Osteoblast (primary cell): ENCODE measurements at places on chromosomes 11 and 22. TPM values are rescaled to one million over a fixed set of nuclear protein-coding genes. Genes with fewer than 3 reads are reported as not detected.

DNA sequence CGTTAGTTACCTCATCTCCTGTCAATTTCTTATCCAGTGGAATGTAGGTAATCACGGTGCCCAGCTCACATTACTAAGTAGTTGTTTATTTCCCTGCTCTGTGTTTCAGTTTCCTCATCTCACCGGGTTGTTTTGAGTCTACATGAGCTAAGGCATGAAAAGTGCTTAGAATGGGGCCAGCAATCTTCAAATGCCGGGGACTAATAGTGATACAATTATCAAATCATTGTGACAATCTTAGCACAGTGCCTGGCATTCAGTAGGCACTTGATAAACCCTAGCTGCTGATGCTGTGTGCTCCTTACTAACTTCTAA, 53.3 kb upstream of the CD5 start:
- H3K36me3 ChIP-seq, result no peaks in the 10 kb centered on the region
- no peaks in the 10 kb centered on the region for H3K4me1 ChIP-seq
- H3K27ac ChIP-seq, result no peak overlapping the region
- peaks cover 22% of the 10 kb centered on the region for H3K27me3 ChIP-seq
- no peak overlapping the region for H3K4me3 ChIP-seq

DNA sequence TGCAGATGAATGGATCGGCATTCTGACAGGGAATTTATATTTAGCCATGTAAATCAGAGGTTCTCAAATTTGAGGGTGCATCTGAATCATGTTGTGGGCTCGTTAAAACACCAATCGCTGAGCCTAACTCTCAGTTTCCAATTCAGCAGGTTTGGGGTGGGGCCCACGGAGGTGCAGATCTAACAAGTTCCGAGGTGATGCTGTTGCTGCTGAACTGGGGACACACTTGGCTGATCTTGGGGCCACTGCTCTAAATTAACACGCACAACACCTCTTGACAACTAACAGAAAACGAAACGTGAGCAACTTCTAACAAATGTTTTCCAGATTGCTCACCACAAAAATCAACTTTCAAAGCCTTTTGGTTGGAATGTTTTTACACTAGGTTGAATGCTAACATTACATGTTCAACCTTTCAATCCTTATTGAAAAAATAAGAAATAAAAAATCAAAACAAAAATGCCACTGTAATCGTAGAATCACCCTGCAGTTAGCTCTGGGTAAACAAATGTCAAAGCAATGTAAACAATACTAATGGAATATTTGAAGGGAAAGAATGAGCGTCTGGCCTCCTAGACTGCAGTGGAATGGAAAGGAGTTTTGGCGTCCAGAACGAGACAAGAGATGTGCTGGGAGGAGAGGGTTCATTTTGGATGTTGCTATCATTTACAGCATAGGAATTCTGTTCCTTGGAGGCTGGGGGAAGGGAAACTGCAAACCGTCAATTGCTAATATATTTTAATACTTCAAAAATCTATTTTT, 68.3 kb upstream of the SLC6A5 start:
- DNase-seq, result no peak
- H3K27ac ChIP-seq, result no peak overlapping the region
- H3K36me3 ChIP-seq, result no peaks in the 10 kb centered on the region
- H3K27me3 ChIP-seq, result no peaks in the 10 kb centered on the region

GRCh38 chr11:74388678-74389327, 9.4 kb downstream of the PGM2L1 start:
- H3K27ac ChIP-seq, result no peak overlapping the region
- no peak overlapping the region for H3K4me3 ChIP-seq
- H3K27me3 ChIP-seq, result no peaks in the 10 kb centered on the region
- H3K4me1 ChIP-seq, result no peaks in the 10 kb centered on the region
- no peak for DNase-seq

C11orf42 gene
- not detected in 2 replicates for total RNA-seq

DNA sequence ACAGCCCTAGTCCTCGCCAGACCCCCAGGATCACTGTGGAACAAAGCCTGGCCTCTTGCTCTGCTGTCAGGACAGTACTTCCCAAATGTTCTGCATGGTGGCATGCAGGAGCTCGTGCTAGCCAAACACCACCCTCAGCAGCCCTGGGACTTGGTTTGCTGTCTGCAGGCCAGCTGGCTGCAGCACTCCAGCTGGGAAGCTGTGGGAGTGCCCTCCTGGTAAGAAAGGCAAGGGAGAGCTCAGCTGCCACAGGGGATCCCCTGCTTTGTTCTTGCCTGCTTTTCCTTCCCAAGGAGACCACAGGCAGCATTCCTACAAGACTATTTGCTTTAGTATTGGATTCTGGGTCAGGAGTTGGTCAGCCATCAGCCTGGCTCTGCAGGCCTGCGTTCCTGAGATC, 27.9 kb downstream of the TCIRG1 start:
- H3K4me3 ChIP-seq, result no peak overlapping the region
- H3K27ac ChIP-seq, result no peak overlapping the region
- DNase-seq, result no peak
- no peaks in the 10 kb centered on the region for H3K4me1 ChIP-seq
- H3K27me3 ChIP-seq, result no peaks in the 10 kb centered on the region
- peaks cover 37% of the 10 kb centered on the region for H3K36me3 ChIP-seq
